ENCODE measurements at places on chromosomes 13 and 19. TPM values are rescaled to one million over a fixed set of nuclear protein-coding genes. Genes with fewer than 3 reads are reported as not detected.

DNA sequence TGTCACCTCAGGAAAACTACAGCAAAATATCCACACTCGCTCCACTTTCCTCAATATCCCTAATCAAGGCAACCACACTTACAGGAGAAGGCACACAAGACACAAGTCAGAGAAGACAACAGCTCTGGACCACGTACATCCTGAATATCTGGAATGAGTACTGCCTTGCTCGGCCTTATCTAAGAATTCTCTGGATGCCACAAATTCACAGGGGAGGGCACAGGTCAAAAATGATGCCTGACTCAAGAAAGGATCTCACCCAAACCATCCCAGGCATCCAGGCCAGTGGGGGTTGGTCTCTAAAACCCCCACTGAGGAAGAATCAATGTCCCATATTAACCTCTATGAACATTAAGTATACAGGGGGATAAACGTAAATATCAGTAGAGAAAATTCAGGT is 29.9 kb downstream of the ATP7B start:
- H3K4me3 ChIP-seq: no peak overlapping the region
- H3K4me1 ChIP-seq: no peaks in the 10 kb centered on the region
- DNase-seq: no peak
- H3K36me3 ChIP-seq: no peaks in the 10 kb centered on the region
- H3K27ac ChIP-seq: no peak overlapping the region
- no peaks in the 10 kb centered on the region for H3K27me3 ChIP-seq

GRCh38 chr13:37652596-37652995 is 54.0 kb upstream of the POSTN start:
- no peaks in the 10 kb centered on the region for H3K36me3 ChIP-seq
- no peaks in the 10 kb centered on the region for H3K27me3 ChIP-seq
- no peak overlapping the region for H3K27ac ChIP-seq
- no peak for DNase-seq

ZNF17 gene
- 11.5 TPM for total RNA-seq

GRCh38 chr19:30077851-30078355 is 135.9 kb downstream of the URI1 start:
- no peaks in the 10 kb centered on the region for H3K4me1 ChIP-seq
- H3K36me3 ChIP-seq: no peaks in the 10 kb centered on the region
- no peak overlapping the region for H3K4me3 ChIP-seq

- no peak for DNase-seq
- no peak overlapping the region for H3K27ac ChIP-seq
- no peaks in the 10 kb centered on the region for H3K36me3 ChIP-seq
- no peaks in the 10 kb centered on the region for H3K27me3 ChIP-seq
- peaks cover 40% of the 10 kb centered on the region for H3K4me1 ChIP-seq
Observed at GRCh38 chr13:74047931-74048600, 86.1 kb downstream of the KLF12 start.

DNA sequence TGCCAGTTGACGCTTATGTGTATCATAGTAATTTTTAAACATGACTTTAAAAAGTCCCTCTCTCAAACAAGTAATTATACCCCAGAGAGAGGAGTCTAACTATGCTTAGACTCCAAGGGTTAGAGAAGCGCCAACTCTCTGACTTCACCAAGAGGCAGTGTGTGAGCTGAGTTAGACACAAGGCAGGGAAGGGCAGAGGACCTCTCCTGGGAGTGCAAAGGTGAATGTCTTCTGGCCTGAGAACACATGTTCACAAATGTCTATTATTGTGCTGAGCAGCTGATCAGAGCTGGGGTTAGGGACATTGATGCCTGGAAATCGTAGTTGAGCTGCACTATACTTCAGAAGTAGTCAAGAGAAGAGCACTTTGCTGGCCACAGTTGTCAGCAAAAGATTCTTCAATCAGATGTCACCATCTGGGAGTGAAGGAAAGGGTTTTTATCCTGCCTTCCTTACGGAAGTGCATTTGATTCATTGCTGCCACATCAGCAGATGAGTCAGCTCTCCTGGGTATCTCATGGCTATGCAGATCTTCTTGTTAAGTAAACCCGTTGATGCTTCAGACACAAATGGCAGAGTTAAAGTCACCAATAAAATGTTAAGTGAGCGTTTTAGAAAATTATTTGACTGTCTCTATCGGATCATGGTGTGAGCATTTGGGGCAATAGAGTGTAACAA is 283.2 kb upstream of the ARGLU1 start:
- H3K27ac ChIP-seq: no peak overlapping the region
- no peak for DNase-seq
- H3K4me3 ChIP-seq: no peak overlapping the region
- no peaks in the 10 kb centered on the region for H3K4me1 ChIP-seq
- no peaks in the 10 kb centered on the region for H3K27me3 ChIP-seq
- H3K36me3 ChIP-seq: no peaks in the 10 kb centered on the region

Measured in CD8-positive, alpha-beta memory T cell (primary cell).